ENCODE measurements at places on chromosomes 5 and 9.

GRCh38 chr5:149681922-149682321, 48.2 kb upstream of the PPARGC1B start:
- no peak for DNase-seq

DNA sequence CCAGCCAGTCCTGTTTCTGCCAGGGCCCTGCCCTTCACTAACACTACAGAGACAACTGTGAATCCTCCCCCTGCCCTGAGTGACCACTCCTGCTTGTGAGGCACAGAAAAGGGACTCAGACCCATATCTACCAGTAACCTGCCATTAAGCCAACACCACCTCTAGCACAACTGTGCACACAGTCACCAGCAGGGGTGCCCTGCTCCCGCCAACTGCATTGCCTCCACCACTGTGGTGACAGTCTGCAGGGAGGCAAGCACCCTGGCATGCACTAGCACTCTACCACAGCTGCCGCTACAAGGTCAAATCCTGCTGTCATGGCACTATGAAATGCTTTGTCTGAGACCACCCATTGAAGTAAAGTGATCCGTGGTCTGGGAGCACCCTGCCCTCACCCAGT, 1028.5 kb upstream of the CDH9 start:
- no peak for DNase-seq

GRCh38 chr5:135372654-135373381, 26.2 kb downstream of the MACROH2A1 start:
- DNase-seq, result no peak

GRCh38 chr5:71937921-71938698, 169.2 kb upstream of the MAP1B start:
- no peak for DNase-seq

- no peak for DNase-seq
Measured at GRCh38 chr9:89874351-89875321, 269.8 kb downstream of the GADD45G start.

GRCh38 chr9:110188991-110189390, 19.0 kb downstream of the C9orf152 start:
- DNase-seq, result no peak

GRCh38 chr5:143188083-143188482, 215.4 kb downstream of the NR3C1 start:
- no peak for DNase-seq

DNA sequence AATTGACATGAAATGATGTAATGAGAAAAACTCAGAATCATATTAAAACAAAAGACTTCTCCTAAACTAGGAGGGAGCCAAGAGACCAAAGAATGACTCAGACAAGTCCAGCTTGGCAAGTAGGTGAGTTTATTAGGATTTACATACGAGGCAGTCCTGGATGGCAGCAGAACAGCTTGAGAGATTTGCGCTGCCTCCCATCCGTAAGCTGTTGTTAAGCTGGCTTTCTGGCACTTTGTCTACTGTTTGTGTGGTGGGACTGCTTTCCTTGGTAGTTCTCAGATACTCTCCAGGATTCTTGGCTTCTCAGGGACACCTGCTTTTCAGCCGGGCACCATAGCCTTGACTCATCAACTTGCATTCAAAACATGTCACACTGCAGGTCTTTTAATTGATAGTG, 57.6 kb downstream of the COX7C start:
- DNase-seq, result no peak

DNA sequence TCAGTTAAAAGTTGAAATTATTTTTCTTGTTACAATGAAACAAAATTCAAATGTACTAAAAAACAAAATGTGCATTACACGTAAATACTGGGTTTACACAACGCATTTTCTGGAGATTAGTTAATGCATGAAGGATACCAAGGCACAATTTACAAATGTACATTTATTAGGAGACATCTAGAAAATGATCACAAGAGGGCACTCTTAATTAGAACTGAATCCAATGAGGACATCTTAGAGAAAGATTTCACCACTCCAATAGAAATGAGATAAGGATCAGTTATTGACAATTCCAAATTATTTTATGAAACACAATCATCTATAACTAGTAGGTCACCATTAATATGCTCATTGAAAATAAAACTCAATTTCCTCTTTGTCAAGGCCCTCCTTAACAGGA, 36.6 kb upstream of the CDH12 start:
- DNase-seq, result no peak

DNA sequence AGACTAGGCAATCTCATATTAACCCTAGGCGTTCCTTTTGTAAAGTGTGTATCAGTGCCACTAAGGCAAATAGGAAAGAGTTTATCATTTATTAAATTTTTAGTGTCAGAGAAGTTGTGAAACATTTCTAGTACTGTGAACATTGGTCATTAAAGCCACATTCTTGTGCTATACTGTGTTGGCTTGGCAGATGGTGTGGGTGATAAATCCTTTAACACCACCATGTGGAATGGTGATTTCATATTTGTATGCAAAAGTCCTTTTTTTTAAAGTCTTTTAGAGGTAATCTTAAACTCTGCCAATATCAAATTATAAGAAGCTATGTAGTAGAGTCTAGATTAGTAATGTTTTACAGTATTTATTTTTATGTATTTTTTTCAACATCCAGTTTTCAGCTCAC, 18.1 kb downstream of the SLC12A2 start:
- no peak for DNase-seq

DNA sequence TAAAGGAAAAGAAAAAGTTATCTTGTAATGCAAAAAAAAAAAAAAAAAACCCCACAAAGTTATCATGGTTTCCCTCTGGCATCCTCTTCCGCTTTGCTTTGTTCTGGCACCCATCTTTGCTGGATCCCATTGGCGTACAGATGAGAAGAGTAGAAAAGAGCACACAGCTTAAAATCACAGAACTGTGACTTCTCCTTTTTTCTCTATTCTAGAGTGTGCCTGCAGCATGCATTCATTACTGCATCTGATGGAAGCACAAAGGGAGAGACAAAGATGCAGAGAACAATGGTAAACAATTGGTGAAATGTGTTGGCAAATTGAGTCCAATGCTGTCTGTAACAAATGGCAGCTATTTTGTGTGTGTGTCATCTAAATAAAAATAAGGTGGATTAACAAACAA, 440.8 kb upstream of the PIK3R1 start:
- no peak for DNase-seq

- DNase-seq, result no peak
Measured at GRCh38 chr9:29212397-29213387, 1639.4 kb upstream of the C9orf72 start.

DNA sequence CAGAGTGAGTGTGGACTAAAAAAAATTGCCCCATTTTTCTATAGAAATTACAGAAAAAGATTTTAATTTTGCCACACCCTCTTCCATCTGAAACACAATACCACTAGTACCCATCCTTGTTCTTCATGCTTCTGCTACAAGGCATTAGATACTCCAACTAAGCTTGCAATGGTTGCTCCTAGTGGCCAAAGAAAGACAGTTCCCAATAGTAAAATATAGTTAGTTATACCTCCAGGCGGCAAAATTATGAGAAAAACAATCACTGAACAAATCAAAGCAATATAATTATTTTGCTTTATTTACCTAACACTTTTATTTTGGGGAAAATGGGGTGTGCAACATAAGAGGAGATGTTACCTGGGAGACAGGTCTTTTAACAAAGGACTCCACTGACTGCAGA, 101.2 kb downstream of the RAPGEF6 start:
- DNase-seq, result no peak

DNA sequence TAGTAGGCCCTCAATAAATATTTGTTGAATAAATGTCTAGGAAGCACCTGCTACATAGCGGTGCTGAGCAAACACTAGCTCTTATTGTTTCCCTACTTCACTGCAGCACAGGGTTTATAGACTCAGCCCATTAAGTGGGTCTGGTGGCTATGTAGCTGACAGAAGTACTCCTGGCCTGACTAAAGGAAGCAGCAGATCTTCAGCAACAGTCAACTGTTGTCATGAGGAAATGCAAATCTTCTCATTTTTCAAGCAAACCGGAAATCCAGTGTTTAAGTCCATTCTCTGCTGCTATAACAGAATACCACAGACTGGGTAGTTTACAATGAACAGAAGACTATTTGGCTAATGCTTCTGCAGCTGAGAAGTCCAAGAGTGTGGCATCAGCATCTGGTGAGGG, 2.8 kb upstream of the TEX10 start:
- DNase-seq, result no peak

- DNase-seq, result no peak
Measured at GRCh38 chr5:74019923-74020322, 393.9 kb downstream of the ARHGEF28 start.

- DNase-seq, result no peak
Measured at GRCh38 chr5:156411957-156412356, 85.0 kb downstream of the SGCD start.

DNA sequence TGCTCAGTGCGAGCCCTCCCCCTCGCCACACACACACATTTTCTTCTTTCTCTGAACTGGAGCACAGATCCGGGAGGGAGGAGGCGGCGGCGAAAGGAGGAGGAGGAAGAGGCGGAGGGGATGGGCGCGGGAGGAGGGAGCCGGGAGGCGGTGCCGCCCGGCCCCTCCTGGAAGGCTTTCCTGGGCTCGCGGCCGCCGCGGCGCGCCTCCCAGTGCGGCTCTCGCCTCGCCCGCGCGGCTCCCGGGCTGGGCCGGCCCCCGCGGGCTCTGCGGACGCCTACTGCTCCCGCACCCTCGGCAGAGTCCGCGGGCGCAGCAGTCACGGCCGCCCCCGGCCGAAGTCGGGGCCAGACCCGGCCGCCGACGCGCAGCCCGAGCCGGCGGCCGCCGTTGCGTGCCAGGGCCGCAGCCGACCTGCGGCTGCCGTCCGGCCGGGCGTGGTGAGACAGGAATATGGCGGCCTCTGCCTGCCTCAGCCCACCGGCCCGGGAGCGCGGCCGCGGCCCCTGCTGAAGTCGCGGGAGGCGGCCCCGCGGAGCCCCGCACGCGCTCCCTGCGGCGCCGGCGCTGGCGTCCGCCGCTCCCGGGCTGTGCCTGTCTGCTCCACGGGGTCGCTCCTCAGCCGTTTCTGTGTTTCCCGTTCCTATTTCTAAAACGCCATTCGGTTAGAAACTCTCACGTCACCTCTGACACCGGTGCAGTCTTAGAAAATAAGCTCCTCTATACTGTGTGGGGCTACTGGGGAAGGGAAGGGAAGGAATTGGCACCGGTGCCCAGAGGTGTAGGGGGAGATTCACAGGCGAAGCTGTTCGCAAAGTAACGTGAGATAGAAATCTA, 500 bp upstream of the GNAQ start:
- no peak for DNase-seq

DNA sequence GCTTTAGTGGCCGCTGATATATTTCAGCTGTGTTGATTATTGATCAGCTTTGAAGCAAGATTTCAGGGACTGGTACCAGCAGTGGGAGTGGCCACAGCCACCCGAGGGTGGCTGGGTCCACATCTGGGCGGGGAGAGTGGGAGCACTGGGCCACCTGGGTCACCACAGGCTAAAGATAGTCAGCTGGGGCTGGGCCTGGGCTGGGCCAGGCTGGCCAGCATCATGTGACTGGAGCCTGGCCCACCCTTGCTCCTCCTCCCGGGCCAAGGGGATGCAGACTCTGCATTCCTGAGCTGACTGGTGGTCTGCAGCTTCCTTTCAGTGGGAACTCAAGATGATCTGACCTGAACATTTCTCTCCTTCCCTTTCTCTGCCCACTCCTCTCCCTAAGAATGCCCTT, 27.1 kb downstream of the LARP1 start:
- no peak for DNase-seq

DNA sequence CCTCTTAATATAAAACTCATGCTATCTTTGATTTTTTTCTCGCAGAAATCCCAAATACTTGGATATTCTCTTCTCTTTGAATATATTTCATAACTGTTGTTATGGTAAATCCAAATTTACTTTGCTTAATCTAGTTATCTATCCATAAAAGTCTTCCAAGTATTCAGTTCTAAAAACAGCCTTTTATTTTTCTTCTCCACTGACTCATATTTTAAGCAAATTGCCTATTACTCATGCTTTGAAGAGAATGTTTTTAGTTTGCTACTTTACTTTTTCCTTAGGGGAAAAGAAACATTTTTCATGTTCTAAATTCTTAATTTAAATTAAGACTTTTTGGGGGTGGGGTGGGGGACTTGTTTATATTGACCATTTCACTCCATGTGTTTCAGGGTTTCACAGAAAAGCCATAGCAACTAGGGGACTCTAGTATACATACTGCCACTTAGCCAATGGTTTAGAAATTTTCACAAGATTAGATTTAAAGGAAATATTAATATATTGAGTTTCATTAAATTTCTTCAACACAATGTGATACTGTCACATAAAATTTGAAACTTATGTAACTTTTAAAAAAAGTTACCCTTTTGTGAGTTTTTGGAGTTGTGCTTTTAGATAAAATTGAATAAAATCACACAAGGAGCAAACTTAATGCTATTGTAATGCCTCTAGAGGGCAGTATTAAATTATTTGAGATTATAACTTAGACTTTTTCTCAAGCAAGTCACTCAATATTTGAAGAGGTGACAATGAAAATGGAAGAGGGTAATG, 545.8 kb upstream of the ARRDC3 start:
- DNase-seq, result no peak

DNA sequence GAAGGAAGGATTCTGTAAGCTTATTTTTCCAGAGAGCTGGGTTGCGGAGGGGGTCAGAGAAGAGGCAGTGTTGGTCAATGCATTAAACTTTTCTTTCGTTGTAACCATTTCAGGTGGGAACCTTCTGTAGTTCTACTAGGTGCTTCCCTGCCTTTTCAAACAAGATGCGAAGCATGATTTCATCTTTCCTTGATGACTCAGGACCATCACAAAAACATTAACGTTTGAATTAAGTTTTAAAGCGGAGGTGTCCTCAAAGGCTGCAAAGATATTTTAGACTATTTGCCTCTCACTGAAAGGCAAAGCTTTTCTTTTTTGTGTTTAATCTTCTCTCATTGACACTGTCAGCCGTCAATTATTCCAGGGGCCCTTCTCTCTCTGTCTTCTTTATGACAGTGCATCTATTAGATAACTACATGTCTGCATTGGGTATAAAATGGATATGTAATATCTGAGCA, 26.3 kb upstream of the FAT2 start:
- no peak for DNase-seq

- no peak for DNase-seq
Measured at GRCh38 chr5:143041972-143042770, 272.0 kb downstream of the ARHGAP26 start.
